ENCODE measurements at places on chromosomes 4 and X.

GRCh38 chr4:47462799-47463234 lies 685 bp downstream of the COMMD8 start:
- no peak for DNase-seq

GRCh38 chrX:118595501-118596042 lies 100.0 kb downstream of the DOCK11 start:
- DNase-seq: no peak

- DNase-seq: peak; percentile 52
Measured at GRCh38 chrX:29841750-29842149, 373.6 kb upstream of the MAGEB2 start.

DNA sequence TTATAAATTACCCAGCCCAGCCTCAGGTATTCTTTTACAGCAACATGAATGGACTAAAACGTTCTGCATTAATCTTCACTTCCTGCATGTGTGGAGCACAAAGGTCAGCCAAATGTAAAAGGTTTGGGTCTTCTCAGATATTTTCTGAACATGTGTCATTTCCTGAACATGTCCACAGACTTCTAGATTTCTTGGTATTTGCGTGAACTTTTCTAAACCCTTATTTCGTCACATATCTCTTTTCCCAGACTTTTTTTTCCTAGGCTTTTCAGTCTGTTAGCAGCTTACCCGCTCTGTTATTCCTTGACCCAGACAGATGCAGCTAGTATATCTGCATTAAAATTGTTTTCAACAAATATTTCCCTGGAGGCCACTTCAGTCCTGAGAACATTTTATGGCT lies 57.3 kb upstream of the USP51 start:
- peak; percentile 0 for DNase-seq

- DNase-seq: peak; percentile 65
Measured at GRCh38 chr4:94545296-94545695, 93.6 kb downstream of the PDLIM5 start.

DNA sequence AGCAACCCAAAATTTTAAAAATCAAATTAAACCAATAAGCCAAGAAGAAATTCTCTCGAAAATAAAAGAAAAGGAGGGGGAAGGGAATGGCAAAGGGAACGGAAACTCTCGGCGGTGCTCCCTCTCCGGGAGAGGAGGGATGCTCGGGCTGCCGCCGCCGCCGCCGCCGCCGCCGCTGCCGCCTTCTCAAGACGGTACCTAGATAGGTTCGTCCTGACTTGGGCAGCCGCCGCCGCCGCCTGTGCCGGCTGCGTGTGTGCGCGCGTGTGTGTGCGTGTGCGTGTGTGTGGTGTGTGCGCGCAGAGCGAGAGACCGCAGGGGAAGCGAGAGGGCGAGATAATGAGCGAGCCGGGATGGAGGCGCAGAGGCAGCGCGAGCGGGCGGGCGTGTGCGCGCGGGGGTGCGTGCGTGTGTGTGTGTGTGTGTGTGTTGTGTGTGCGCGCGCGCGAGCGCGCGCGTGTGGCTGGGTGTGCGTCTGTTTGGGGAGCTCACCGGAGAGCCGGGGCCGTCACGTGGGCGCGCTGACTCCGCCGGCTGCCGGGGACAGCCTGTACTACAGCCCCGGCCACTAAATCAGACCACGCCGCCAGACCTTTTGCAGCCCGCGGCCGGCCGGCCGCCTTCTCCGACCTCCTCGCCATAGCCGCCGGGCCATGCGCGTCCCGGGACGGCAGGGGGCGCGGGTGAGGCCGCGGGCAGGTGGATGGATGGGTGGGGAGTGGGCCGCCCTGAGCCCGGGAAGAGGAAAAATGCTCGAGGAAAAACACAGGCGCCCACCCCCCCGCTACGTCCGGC lies 111.6 kb downstream of the DHX15 start:
- peak; percentile 67 for DNase-seq

- no peak for DNase-seq
Measured at GRCh38 chrX:68286076-68286475, 147.2 kb downstream of the OPHN1 start.

GRCh38 chr4:2388429-2389182 lies 29.8 kb downstream of the ZFYVE28 start:
- DNase-seq: no peak

DNA sequence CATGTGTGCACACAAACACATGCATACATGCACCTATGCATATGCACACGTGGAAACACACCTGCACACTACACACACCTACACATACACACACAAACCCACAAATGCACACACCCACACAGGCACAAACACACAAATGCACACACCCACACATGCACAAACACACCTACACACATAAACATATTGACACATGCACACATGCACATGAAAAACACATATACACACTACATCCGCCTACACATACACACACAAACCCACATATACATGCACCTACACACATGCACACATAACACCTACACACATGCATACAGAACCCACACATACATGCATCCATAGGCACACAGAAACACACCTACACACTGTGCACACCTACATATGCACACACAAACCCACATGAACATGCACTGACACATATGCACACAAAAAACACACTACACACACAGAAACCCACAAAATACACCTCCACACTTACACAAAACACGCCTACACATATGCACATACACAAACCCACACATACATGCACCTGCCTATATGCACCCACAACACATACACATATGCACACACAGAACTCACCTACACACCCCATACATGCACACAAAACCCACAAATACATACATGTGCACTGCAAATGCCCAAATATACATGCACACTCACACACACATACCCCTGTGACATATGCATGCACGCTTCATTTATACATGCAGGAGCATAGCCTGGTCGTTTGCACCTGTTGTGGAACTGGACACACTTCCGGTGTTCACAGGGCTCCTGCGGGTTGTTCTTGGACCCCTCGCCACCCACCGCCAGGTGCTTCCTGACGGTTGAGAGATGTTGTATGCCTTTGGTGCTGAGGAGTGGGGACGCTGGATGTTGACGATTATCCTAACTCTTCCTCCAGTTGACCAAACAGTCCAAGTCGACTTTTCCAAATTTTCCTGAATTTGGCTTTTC lies 22.1 kb downstream of the CD99 start:
- no peak for DNase-seq

DNA sequence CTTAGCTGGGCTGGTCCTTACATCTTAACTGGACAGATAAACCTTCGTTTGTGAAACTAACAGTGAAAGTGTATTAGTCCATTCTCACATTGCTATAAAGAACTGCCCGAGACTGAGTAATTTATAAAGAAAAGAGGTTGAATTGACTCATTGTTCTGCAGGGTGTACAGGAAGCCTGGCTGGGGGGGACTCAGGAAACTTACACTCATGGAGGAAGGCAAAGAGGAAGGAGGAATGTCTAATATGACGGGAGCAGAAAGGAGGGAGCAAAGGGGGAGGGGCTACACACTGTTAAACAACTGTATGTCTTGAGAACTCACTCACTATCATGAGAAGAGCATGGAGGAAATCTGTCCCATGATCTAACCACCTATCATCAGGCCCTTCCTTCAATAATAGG lies 1566.5 kb upstream of the PCDH7 start:
- DNase-seq: no peak

GRCh38 chr4:75919920-75920319 lies 17.7 kb upstream of the PPEF2 start:
- DNase-seq: no peak

Measured in brain microvascular endothelial cell (primary cell).